ENCODE measurements at places on chromosomes 12 and 14. TPM values are rescaled to one million over a fixed set of nuclear protein-coding genes. Genes with fewer than 3 reads are reported as not detected.

DNA sequence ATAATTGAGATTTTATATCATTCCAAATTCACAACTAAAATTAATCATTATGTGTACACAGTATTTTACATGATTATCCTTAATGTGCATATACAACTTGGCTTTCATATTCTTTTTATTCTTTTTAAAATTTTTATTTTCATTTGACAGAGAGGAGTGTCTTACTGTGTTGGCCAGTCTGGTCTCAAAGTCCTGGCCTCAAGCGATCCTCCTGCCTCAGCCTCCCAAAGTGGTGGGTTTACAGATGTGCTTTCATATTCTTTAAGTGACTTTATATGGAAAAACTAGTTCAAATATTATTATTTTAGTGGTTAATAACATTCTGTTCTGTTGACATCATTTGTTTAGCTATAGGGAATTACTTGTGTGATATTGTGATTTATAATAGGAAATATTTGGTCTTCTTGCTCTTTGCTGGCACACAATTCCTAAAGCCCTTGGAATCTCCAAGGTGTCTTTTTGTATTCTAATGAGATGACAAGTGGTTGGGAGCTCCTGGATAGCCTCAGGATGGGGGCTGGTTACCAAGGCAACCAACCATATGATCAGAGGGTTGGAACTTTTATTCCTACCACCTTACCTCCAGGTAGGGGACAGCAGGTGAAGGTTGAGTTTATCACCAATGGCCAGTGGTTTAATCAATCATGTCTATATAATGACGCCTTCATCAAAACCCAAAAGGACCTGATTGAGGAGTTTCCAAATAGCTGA is 16.0 kb upstream of the ZNF410 start:
- DNase-seq: no peak

GRCh38 chr14:92693998-92694795 is 54.2 kb downstream of the LGMN start:
- DNase-seq: no peak

DNA sequence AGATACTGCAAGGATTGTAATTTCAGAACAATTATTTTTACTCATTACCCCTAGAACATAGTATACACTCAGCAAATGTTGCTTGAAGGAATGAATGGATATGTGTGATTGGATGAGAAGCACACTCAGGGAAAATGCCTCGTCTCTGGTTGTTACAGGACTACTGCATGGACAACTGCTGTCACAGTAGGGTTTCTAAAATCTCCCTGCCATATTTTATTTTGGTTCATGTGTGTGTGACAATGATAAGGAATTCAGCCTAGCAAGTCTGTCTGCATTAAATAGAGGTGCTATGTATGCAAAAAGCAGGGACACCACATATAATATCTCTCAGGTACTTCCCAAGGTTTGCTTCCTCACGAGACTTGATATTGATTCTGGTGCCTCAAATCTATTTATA is 1.4 kb downstream of the PTPRR start:
- no peak for DNase-seq

The SMIM41 gene
- total RNA-seq: under 0.01 TPM

GRCh38 chr14:64787619-64788018 is 83.4 kb downstream of the PLEKHG3 start:
- no peak for DNase-seq

The DDX51 gene
- total RNA-seq: 15.3 TPM

DNA sequence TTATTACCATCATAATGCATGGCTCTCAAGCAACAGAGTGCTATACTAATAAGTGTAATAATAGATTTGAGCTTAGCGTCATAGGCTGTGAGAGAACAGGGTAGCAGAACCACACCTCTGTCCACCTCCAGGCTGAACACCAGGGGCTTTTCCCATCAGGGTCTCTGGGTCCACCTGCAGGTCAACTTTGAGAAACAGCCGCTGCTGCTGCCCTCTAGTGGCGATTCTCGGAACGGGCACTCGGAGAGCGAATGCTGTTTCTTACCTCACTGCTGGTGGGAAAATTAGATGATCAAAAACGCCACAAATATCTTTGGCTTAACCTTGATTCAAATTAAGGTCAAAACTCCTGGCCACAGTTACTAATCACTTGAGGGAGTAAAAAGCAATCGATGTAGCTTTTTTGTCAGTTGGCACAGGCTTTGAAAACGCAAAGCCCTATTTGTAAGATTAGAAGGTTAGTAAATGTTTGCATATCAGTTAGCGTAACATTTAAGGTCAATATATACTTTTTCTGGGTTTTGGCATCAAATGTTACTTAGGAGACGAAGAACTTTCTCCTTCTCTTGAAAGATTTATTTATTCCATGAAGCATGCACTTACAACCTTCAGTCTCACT is 127.9 kb upstream of the TMEM132D start:
- peak; percentile 9 for DNase-seq

The LALBA gene
- total RNA-seq: not detected

GRCh38 chr12:86042062-86042461 is 168.0 kb downstream of the NTS start:
- DNase-seq: no peak

DNA sequence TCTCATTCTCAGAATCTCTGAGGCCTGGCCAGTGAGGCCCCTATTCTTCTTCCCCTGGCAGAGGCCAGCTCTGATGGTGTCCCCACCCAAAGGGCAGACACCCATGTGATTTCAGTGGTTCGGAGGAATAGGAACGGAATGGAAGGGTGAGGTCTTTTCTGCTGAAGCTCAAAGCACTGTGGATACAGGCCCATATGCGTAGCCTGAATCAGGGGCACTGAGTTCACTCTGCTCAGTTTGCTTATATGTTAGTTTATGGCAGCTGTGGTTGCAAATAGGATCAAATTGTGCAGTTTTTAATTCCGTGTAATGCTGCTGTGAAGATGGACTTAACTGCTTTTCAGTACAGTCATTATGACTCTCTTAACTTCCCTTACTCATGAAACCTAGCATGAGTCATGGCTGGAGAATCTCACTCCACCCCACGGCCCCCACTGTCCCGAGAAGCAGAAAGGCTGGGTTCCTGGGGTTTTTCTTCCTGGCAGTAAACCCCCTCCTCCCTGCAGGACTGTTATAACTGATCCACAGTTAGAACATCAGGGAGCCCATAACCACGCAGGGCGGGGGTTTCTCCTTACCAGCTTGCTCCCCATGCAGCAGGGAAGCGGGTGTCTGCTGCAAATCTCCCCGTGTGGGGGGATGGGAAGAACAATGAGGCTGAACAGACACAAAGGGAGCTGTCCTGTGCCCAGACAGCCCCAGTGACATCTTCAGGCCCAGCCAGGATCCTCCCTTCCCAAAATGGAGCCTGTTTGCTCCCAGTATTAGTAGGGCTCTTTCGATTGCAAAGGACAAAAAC is 122.7 kb downstream of the SLC38A6 start:
- DNase-seq: peak; percentile 51

DNA sequence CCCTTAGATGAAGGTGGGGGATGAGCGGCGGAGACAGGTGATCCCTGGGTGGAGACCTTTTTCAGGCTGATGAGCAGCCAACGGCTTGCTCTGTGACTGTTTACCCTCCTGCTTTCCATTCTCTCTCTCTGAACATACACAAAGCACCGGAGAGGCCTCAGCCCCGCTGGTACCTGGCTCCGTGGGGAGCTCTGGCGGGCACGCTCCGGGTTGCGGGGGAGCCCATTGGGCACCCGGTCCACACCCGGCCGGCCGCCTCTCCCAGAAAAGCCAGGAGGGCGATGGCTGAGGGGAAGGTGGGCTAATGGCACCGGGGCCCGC is 545 bp downstream of the SMARCC2 start:
- DNase-seq: no peak

DNA sequence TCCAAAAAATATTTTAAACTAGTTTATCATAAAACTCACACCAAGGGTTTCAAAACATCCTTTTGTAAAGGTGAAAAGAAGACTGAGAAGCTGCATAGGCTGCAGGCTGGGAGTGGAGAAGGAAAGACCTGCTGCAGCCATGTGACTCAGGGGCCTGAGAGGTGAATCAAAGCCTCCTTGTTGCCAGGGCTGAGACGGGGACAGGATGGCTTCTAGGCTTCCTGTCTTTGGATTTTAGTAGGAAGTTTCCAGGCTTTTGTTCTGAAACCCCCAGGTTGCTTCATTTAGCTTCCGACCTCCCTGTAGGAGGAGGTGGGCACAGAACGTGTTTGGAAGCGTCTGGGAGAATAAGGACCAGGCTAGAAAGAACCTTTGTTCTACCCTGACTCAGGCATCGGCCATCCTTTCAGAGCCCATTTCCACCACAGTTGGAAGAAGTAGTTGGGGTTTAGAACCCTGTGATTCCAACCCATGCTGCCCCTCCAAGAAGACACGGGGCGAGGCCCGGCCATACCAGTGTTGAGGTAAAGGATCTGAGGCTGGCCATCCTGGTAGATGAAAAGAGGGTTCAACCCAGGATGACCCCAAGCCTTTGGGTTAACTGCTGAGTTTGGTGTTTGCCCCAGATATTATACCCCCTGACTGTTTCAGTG is 122.4 kb downstream of the SLC25A47 start:
- DNase-seq: no peak

- DNase-seq: no peak
These were observed 73.9 kb downstream of the ANO4 start for GRCh38 chr12:100868487-100868886.

DNA sequence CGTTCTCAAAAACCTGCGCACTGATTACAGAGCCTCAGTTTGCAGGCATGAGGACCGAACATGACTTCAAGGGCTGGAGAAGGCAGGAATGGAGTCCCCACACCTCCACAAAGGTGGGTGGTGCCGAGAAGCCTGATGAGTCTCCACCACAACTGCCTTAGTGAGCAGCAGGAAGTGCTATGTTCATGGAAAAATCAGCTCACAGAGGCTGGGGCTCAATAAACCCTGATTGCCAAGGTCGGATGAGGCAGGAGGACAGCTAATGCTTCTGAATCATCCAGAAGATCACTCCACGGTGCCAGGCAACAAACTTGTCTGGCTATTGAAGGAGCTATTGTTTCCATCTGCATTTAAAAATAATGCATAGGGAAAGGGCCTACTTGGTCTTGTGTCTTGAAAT is 31.1 kb downstream of the APPL2 start:
- DNase-seq: no peak

The PIANP gene
- total RNA-seq: under 0.01 TPM

Measured in hematopoietic multipotent progenitor cell (in vitro differentiated cells).